ENCODE measurements at places on chromosomes 6 and 20. TPM values are rescaled to one million over a fixed set of nuclear protein-coding genes. Genes with fewer than 3 reads are reported as not detected.

Gene CDKAL1
- total RNA-seq, result 18.1 TPM

Gene RAET1E
- not detected for total RNA-seq

Gene LHFPL5
- 6.2 TPM for total RNA-seq

Gene GJA10
- total RNA-seq, result not detected

Gene EDN3
- total RNA-seq, result 9.9 TPM

Gene PKHD1
- total RNA-seq, result 33.3 TPM

Gene GOPC
- 7.9 TPM for total RNA-seq

Gene POU5F1
- total RNA-seq, result 37.6 TPM

Gene RPP40
- total RNA-seq, result 4.9 TPM

Gene MLIP
- total RNA-seq, result 0.33 TPM

Gene PNPLA1
- not detected for total RNA-seq

Gene CAGE1
- total RNA-seq, result not detected

Gene RAD21L1
- total RNA-seq, result not detected

Gene BNIP5
- total RNA-seq, result 0.33 TPM

Gene BEND6
- total RNA-seq, result 0.26 TPM

Gene PDE7B
- 2.3 TPM for total RNA-seq

Gene KIAA1586
- total RNA-seq, result 1.3 TPM

Gene MEP1A
- total RNA-seq, result not detected

Gene LIN28B
- not detected for total RNA-seq

Gene SPDEF
- not detected for total RNA-seq

Gene SLC22A3
- 4.9 TPM for total RNA-seq

Gene WFDC2
- total RNA-seq, result 3.0 TPM

Gene MATN4
- total RNA-seq, result 4.9 TPM

Gene ISM1
- total RNA-seq, result 2.6 TPM

Gene TSBP1
- not detected for total RNA-seq

Measured in body of pancreas (tissue), 4 donors.